CD4-positive, alpha-beta memory T cell (primary cell): ENCODE measurements at places on chromosomes 1 and 21. TPM values are rescaled to one million over a fixed set of nuclear protein-coding genes. Genes with fewer than 3 reads are reported as not detected.

DNA sequence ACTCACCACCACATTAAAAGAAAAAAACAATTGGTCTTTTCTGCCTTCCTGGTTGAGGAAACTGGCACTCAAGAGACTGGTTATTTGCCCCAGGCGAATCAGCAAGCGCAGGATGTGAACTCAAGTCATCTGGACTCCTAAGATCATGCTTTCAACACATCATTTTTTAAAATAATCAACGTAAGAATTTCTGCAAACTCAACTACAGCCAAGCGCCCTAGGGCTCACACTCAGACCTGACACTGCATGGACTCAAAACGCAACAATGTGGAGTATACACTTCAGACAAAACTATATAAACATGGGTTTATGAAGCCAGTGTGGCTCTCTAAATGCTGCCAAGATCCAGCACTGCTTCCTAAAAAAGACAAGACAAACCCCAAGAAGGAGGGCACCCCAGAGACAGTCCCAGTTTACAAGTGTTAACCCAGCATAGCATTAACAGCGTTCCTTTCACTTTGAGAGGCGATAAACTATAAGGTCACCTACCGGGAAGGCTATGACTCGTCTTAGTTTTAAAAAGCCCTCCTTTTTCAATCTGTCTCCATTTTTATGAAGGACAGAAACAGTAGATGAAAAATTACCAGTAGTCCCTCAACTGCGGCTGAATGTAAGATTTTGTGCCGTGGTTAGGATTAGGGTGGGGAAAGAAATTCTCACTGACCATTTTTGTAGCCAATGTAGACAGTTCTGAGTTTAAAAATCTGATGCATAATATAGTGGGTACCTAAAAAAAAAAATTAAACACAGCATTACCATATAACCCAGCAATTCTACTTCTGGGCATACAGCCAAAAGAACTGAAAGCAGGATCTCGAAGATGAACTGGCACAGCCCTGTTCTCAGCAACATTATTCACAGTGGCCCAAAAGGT, 54.8 kb downstream of the SIPA1L2 start:
- no peak for DNase-seq

The OR2G6 gene
- not detected for polyA plus RNA-seq

- DNase-seq: no peak
Observed at GRCh38 chr21:44752671-44753235, 41.4 kb upstream of the TSPEAR start.

GRCh38 chr1:161001525-161001924, 19.4 kb downstream of the F11R start:
- no peak for DNase-seq

The PIK3CD gene
- 57.1 TPM for polyA plus RNA-seq

DNA sequence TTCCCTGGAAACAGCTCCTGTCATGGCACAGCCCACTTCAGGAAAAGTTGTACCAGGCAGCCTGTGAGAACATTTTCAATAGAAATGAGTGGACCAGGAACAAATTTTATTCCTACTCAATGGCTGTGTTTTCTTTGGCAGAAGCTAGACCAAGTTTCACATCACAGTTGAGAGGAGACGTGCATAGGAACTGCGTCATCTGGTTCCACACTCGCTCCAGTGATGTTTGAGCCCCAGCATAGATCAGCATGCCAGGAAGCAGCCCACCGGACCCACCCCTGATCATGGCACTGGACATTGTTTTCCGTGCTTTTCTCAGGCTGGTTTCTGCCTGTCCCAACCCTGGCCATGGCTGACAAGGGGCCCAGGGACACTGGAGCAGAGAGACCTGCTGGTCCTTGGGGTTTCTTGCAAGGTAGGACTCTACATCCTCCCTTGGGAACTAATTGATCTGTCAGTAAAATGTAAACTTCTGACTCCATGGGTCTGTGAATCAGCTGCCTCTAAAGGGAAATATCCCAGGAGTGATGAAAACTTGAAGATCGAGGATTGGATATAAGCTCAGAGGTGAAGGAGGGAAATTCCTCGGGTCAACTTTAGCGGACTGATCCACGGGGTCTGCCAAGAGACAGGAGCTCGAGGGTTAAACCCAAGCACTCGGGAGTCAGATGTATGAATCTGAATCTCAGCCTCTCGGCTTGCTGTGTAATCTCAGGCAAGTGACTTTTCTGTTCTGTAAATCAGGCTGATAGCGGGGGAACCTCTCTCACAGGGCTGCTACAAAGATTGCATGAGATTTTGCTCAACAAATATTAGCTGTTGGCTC, 35.7 kb downstream of the NEK2 start:
- DNase-seq: no peak

The UTS2 gene
- 1.1 TPM for polyA plus RNA-seq

DNA sequence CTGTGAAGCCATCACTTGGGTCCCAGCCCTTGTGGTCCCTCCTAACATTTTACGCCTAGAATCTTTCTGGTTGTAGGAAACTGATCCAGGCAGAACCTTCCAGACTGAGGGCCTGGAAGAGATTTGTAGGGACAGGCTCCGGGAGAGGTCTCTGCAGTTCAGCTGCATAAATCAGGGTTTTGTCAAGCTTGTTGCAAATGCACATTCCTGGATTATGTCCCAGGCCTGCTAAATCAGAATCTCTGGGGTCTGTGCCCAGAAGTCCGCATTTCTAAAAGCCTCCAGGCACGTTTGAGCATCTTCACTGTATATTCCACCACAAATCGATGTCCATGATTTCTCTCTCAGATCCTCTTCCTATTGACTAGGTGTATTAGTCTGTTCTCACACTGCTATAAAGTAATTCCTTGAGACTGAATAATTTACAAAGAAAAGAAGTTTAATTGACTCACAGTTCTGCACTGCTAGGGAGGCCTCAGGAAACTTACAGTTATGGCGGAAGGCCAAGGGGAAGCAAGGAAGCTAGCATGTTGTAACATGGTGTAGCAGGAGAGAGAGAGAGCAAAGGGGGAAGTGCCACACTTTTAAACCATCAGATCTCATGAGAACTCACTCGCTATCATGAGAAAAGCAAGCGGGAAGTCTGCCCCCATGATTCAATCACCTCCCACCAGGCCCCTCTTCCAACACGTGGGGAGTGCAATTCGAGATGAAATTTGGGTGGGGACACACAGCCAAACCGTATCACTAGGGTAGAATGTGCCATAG, 1.2 kb upstream of the FHAD1 start:
- DNase-seq: no peak

DNA sequence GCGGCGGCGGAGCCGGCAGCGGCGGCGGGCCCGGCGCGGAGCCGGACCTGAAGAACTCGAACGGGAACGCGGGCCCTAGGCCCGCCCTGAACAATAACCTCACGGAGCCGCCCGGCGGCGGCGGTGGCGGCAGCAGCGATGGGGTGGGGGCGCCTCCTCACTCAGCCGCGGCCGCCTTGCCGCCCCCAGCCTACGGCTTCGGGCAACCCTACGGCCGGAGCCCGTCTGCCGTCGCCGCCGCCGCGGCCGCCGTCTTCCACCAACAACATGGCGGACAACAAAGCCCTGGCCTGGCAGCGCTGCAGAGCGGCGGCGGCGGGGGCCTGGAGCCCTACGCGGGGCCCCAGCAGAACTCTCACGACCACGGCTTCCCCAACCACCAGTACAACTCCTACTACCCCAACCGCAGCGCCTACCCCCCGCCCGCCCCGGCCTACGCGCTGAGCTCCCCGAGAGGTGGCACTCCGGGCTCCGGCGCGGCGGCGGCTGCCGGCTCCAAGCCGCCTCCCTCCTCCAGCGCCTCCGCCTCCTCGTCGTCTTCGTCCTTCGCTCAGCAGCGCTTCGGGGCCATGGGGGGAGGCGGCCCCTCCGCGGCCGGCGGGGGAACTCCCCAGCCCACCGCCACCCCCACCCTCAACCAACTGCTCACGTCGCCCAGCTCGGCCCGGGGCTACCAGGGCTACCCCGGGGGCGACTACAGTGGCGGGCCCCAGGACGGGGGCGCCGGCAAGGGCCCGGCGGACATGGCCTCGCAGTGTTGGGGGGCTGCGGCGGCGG, 1.0 kb downstream of the ARID1A start:
- DNase-seq: peak; percentile 73

GRCh38 chr1:149986486-149987296, 23.8 kb downstream of the OTUD7B start:
- no peak for DNase-seq

GRCh38 chr1:159315381-159315780, 13.2 kb downstream of the FCER1A start:
- no peak for DNase-seq
